ENCODE measurements at places on chromosomes 3 and 15.

- DNase-seq, result no peak
Observed at GRCh38 chr15:59140422-59141226, 35.7 kb downstream of the CCNB2 start.

DNA sequence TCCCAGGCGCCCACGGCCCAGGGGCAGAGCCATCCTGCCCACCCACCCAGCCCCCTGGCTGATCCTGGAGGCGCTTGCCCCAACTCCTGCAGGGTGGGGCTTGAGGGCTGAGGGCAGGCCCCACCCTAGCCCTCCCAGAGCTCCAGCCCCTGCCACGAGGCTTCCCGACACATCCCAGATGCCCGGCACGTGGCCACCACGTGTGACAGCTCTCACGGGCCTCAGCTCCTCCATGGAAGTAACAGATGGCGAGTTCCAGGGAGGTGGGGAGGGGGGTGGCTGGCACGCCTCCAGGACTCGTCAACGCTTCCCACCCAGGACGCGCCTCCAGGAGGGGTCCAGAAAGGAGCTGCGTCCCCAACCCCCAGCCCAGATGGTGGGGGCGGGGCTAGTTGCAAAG is 29.1 kb downstream of the PLXND1 start:
- DNase-seq, result peak; percentile 56

- no peak for DNase-seq
Observed at GRCh38 chr3:142065932-142066331, 83.4 kb downstream of the TFDP2 start.

GRCh38 chr3:71051893-71052687 is 531.4 kb downstream of the FOXP1 start:
- no peak for DNase-seq

DNA sequence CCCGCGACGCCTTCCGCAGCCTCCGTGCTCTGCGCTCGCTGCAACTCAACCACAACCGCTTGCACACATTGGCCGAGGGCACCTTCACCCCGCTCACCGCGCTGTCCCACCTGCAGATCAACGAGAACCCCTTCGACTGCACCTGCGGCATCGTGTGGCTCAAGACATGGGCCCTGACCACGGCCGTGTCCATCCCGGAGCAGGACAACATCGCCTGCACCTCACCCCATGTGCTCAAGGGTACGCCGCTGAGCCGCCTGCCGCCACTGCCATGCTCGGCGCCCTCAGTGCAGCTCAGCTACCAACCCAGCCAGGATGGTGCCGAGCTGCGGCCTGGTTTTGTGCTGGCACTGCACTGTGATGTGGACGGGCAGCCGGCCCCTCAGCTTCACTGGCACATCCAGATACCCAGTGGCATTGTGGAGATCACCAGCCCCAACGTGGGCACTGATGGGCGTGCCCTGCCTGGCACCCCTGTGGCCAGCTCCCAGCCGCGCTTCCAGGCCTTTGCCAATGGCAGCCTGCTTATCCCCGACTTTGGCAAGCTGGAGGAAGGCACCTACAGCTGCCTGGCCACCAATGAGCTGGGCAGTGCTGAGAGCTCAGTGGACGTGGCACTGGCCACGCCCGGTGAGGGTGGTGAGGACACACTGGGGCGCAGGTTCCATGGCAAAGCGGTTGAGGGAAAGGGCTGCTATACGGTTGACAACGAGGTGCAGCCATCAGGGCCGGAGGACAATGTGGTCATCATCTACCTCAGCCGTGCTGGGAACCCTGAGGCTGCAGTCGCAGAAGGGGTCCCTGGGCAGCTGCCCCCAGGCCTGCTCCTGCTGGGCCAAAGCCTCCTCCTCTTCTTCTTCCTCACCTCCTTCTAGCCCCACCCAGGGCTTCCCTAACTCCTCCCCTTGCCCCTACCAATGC is 2.0 kb downstream of the ISLR start:
- no peak for DNase-seq

- no peak for DNase-seq
Observed at GRCh38 chr3:94158512-94158911, 95.7 kb downstream of the NSUN3 start.

DNA sequence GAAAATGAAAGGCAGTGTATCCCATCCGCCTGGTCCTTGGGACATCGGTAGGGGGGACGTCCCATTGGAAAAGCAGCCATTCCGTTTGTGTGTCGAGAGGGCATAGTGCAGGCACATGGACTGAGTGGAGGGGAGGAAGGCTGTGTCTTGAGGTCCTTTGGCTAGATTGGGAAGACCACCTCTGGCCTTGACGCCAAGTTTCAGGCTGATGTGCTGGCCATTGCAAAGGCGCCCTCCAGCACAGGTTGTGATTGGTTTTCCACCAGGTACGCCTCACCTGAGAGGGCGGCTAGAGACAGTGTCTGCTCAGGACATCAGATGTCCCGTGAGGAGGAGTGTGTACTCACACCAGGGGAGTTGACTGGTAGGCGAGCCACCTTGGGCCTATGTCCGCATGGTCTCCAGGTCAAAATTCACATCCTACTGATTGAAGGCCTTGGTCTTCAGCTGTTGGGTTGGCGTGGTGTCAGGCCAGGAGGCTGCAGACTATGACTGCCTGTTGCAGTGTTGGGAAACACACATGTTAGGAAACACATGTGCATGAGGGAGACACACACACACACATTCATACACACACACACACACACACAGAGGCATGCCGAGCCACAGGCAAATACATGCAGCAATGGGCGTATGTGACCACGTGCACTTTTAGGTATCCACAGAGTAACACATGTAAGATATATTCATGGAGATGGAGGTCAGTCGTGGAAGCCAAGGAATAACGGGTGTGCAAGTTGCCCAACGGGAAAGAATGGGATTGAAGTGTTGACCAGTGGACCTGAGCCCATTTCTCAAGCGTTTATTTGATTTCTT is 98.4 kb downstream of the SNRPN start:
- DNase-seq, result no peak

All from suppressor macrophage (primary cell).